NCI-H1930 (cell line): ENCODE measurements at places on chromosomes 13 and 19.

- no peak for DNase-seq
These were observed 7.6 kb upstream of the ZSCAN22 start for GRCh38 chr19:58319241-58319640.

DNA sequence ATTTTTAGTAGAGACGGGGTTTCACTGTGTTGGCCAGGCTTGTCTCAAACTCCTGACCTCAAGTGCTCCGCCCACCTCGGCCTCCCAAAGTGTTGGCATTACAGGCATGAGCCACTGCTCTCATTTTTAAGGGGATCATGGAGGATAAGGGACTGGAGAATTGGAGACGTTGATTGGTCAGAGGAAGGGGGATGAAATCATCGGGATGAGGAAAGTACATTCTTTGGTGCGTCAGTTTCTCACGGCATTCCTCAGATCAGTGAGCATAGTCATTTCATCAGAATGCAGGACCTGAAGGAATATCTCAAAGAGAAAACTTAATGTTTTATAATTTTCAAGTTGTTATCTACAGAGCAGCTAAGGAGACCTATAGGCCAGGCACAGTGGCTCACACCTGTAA lies 14.0 kb downstream of the ZNF114 start:
- no peak for DNase-seq

- DNase-seq: peak; percentile 52
These were observed 12.7 kb downstream of the NPAS1 start for GRCh38 chr19:47032171-47032811.

GRCh38 chr19:36128392-36128736 lies 11.5 kb upstream of the CAPNS1 start:
- DNase-seq: peak; percentile 39

- no peak for DNase-seq
These were observed 28.0 kb downstream of the FRY start for GRCh38 chr13:32059511-32059984.

DNA sequence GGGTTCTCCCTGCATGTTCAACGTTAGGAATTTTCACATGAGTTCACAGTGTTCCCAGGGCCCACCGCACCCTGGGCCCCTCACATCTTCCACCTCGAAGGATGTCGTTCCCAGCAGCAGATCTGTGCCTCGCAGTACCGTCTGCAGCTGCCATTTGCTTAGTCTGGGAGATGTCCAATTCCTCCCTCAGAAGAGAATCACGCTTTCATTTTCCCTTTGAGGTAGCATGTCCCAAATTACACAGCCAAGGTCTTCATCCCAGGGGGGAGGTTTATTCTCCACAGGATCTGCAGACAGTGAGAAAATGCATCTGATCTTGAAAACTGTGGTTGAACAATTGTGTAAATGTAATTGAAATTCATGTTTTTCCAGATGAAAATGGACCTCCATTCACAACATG lies 150.2 kb downstream of the DCT start:
- DNase-seq: no peak

GRCh38 chr19:47471733-47472457 lies at the start of gene SLC8A2:
TSS of gene SLC8A2 (minus strand) at chr19:47471893. CDS start at chr19:47466403, 5,490 bp downstream.
- DNase-seq: peak; percentile 67

DNA sequence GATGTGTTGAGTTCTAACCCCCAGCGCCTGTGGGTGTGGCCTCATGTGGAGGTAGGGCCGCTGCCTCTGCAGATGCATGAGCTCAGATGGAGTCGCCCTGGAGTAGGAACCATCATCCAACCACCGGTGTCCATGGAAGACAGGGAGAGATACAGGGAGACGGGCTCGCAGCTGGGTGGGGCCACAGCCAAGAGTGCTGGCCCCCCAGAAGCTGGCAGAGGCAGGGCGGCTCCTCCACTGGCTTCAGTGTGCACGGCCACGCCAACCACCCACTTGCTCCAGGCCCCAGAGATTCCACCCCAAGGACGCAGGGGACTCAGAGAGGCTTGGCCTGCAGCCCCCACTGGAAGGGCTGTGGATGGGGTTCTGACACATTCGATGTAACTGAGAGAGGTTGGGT lies 5.4 kb upstream of the MCF2L start:
- no peak for DNase-seq

DNA sequence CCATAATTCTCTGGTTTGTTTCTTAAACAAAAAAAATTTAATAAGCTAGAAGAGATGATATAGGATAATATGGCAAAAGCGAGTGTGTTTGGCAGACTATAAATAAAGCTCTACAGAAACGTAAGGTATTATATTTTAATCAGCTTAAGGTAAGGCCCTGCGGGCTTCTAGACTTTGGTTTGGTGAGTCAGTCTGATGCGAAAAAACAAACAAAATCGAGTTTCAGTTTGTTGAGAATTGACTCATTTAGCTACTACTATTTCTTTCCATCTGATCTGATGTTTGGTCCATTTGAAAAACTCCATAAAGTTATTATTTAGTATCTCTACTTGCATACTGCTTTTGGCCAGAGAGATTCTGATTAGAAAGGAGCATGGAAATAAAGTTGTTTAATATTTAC lies 138.0 kb downstream of the MIPEP start:
- no peak for DNase-seq

GRCh38 chr13:113187883-113188665 lies 20.4 kb downstream of the PCID2 start:
- DNase-seq: no peak

- no peak for DNase-seq
These were observed 422.2 kb downstream of the KLF5 start for GRCh38 chr13:73480779-73481559.

DNA sequence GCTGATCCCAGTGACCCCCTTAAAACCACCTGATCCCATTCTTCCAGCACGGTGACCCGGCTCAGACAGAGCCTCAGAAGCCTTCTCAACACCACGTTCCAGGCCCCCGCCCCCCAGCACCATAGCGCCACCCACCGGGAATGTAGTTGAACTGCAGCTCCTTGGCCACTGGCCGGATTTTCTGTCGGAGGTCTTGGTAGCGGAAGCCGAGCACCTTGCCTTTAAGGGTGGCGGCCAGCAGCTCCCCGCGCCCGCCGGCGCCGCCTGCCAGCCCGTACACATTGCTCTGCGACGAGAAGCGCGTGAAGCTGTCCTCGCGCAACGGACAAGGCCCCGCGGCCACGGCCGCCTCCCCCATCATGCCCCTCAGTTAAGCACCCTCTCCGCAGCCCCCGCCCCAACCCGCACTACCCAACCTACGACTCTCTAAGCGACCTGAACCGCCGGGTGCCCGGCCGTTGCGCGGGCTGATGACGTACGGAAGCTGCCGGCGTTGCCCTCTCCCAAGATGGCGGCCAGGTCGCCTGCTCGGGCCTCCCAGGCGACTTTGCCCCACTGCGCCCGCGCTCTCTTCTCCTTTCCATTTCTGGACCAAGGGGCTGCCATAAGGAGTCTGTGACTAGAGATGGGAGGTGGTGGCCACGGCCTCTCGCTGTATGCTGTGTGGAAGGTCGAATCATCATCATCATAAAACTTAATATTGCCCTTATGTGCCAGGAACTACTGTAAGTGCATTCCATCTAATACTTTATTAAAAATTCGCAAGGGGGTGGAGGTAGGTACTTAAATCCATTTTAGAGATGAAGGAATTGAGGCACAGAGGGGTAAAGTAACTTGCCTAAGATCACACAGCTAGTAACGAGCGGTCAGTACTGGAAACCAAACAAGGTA lies at the start of gene KPTN:
Gene KPTN, minus strand, starts transcription at position 420 of the 891 bp plus-strand sequence. Its CDS starts 59 bp downstream, at position 361.
- DNase-seq: peak; percentile 82

DNA sequence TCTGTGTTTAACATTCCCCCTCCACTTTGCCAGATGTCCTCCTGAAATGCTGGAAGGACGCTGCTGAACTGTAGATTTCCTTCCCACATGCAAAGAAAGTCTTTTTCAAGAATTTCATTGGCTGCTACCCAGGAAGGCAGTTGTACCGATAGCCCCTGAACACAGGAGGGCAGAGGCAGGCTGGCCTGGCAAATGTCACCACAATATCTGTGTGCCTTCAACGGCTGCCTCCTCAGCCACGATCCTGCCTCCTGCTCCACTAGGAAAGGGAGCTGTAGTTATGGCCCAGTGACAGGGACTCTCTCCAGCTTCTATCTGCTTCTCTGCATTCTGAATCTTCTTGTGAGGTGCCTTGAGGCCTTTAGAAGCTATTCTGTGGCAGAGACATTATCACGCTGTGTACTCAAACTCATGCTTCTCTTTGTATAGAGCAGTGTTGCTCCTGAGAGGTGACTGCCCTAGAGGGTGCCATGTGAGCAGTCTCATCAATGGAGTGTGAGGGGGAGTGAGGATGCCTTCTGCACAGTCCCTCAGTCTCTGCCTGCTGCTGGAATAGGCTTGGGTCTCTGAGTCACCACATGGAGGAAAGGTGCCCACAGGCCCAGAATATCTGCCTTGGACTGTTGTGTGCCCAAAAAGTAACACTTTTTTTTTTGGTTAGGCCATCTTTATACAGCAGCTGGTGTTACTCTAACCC lies 279.8 kb downstream of the DNAJC15 start:
- DNase-seq: peak; percentile 45

GRCh38 chr19:18696023-18696422 lies 12.5 kb downstream of the CRTC1 start:
- DNase-seq: no peak

DNA sequence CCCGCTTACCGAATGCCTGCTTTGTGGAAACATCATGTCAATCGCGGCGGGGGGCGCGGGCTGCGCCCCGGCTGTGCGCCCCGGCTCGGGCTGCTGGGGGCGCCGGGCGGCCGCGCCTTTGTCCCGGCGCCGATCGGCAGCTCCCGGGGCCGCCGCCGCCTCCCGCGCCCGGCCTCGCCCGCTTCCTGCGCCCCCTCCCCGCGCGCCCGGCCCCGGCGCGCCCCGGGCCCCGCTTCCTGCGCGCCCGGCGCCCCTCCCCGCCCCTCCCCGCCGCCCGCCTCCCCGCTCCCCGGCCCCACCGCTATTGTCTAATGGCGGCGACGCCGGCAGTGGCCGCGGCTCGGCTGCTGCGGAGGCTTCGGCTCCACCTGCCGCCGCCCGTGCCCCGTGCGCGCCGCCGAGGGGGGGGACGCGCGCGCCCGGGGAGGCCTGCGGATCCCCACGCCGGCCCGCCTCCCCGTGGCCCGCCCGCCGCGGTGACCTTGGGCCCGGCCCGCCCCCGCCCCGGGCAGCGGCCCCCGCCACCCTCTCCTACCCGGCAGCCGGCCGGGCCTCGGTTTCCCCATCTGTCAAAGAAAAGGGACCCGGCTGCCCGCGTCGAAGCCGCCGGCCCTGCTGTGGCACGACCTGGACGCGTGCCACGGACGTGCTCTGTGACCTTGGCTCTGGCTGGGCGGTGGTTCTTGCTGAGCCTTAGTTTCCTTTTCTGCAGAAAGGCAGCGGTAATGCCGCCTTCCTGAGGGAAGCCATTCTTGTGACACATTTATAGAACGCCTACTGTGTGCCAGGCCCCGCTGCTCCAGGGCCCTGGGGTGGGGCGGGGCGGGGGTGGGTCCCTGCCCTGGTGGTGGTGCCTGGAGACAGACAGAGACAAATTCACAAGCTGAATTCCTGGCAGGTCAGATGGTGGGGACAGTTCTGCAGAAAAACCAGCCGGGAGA lies at the start of gene TLE5:
Gene TLE5, minus strand, starts transcription at position 331 of the 941 bp plus-strand sequence. Its CDS starts 295 bp downstream, at position 36.
- DNase-seq: peak; percentile 20

DNA sequence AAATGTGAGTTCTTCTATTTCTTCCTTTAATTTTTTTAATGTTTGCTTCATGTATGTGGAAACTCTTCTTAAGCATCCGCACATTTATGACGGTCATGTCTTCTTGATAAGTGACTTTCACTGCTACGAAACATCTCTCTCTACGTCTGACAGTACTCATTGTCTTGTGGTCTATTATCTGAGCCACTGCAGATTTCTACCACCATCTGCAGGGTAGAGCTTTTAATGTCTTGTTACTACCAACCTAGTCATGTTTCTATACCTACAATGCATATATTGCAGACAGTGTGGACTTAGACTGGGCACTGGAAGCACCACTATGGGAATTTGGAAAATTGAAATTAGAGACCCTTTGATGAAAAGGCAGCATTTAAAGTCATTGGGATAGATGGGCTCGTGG lies 75.4 kb upstream of the ARHGEF7 start:
- no peak for DNase-seq

DNA sequence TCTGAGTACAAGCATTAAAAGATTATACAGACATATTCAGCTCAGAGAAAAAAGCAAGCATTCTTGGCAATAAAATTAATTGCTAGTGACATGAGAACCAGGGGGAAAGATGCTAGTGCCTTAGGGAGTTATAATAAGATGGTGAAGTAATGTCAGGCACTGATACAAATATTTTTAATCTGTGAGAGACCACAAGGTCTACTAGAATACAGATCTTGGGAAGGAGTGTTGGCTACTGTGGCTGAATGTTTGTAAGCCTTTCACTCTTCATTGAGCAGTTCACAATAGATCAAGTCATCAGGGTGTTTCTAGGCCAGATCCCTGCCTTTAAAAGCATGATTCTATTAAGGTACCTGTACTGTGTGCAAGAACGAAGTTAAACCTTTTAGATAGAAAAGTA lies 16.4 kb downstream of the FREM2 start:
- no peak for DNase-seq

GRCh38 chr19:35281303-35281702 lies 1.0 kb upstream of the HAMP start:
- DNase-seq: no peak

GRCh38 chr13:31413516-31413915 lies 213.7 kb downstream of the B3GLCT start:
- DNase-seq: no peak

GRCh38 chr19:1106841-1107660 lies 3.3 kb downstream of the GPX4 start:
- DNase-seq: no peak

DNA sequence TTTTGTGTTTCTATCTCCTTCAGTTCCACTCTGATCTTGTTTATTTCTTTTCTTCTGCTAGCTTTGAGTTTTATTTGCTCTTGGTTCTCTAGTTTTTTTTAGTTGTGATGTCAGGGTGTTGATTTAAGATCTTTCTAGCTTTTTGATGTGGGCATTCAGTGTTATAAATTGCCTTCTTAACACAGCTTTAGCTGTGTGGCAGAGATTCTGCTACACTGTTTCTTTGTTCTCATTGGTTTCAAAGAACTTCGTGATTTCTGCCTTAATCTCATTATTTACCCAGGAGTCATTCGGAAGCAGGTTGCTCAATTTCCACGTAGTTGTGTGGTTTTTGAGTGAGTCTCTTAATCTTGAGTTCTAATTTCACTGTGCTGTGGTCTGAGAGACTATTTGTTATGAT lies 251.7 kb upstream of the HTR2A start:
- no peak for DNase-seq

DNA sequence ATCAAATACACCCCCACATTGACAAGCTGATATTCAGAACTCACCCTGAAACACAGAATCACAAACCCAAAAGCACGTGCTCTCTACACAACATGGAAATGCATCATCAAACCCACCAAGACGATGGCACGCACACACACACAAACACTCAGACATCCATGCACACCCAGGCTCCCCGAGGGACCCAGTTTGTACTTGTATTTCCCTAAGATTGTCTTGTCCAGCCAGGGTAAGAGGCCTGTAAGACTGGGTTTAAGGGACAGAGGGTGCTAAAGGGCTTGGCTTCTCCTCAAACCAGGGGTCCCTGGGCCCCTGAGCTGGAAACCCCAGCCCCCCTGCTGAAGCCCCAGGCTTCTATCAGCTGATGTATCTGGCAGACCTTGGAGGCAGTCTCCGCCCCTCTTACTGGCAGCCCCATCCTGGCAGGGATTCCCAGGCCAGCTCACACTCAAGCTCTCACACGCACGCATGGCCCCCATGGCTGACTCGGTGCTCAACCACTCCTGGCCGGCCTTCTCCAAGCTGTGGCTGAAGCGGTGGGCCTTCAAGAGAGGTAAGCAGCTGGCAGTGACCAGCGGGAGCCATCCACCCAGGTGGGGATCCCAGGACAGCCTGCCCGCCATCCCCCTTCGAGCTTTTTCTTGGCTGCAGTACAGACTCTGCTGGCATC lies 6.5 kb downstream of the ARHGEF18 start:
- DNase-seq: no peak

- DNase-seq: no peak
These were observed 31.6 kb downstream of the MTRF1 start for GRCh38 chr13:41231786-41232185.
